Calu3 (cell line): ENCODE measurements at places on chromosomes 4 and X. TPM values are rescaled to one million over a fixed set of nuclear protein-coding genes. Genes with fewer than 3 reads are reported as not detected.

DNA sequence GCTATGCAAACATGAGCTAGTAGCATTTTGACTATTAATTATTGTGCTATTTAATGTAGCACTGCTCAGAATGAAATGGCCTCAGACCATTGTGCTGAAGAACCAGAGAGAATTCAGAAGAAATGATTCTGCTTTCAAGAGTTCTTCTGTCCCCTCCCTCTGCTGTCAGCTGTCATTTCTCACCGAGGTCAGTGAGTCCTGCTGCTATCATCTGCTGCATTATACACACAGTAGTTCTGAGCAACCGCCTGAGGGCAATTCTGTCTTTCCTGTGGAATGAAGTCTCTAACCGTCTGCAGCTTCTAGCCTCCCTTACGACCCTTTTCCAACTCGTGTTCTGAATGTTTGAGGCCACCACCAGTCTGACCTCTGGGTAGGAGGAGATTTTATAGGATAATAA, 249.4 kb downstream of the HNRNPD start:
- H3K4me3 ChIP-seq, result no peak overlapping the region
- DNase-seq, result no peak
- H3K27ac ChIP-seq, result no peak overlapping the region
- H3K36me3 ChIP-seq, result no peaks in the 10 kb centered on the region
- H3K4me1 ChIP-seq, result no peaks in the 10 kb centered on the region

GRCh38 chrX:87392369-87392768, 125.2 kb upstream of the KLHL4 start:
- no peak for DNase-seq
- no peaks in the 10 kb centered on the region for H3K4me1 ChIP-seq
- no peak overlapping the region for H3K4me3 ChIP-seq
- no peaks in the 10 kb centered on the region for H3K27me3 ChIP-seq

DNA sequence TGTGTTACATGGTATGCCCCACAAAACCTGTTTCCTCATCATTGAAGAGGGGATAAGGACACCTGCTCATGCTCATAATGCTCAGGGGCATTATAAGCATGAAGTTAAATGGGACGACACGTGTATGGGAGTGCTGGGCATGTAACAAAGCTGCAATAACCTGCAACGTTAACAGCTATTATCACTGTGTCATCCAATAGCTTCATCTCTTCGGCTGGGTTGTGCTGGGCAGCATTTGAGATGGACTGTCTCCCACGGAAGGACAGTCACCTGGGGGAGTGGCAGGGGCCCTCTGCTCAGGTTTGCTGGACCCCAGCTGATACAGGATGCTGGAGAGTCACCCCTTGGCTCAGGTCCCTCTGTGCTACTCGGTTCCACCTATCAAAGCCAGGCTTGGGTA, 94.5 kb downstream of the NSUN7 start:
- no peaks in the 10 kb centered on the region for H3K27me3 ChIP-seq
- no peaks in the 10 kb centered on the region for H3K36me3 ChIP-seq
- no peak for DNase-seq
- H3K4me1 ChIP-seq, result peaks cover 8% of the 10 kb centered on the region
- no peak overlapping the region for H3K27ac ChIP-seq

DNA sequence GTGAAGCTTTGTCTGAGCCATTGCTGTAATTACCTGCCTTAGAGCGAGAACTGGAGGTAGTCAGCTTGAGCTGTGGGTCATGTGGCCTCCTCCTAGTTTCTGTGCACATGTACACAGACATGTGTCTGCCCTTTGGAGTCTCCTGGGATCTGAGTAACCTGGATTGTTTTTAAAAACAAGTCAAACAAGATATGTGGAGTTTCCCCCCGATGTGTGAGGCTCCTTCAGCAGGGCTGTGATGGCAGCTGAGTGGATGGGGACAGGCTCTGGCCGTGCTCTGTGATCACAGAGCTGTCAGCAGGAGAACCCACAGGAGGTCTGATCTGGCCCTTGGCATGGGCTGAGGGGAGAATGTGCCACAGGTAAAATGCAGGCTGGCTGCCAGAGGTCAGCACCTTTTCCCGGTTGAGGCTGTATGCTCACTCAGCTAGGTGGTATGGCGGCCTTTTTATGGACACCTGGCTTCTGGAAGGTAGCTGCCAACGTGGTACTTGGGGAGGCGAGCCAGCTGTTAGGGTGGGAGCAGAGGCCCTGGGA, 38.4 kb downstream of the NOP14 start:
- H3K36me3 ChIP-seq, result peaks cover 16% of the 10 kb centered on the region
- no peak overlapping the region for H3K4me3 ChIP-seq
- H3K27ac ChIP-seq, result no peak overlapping the region
- H3K4me1 ChIP-seq, result peaks cover 12% of the 10 kb centered on the region

DNA sequence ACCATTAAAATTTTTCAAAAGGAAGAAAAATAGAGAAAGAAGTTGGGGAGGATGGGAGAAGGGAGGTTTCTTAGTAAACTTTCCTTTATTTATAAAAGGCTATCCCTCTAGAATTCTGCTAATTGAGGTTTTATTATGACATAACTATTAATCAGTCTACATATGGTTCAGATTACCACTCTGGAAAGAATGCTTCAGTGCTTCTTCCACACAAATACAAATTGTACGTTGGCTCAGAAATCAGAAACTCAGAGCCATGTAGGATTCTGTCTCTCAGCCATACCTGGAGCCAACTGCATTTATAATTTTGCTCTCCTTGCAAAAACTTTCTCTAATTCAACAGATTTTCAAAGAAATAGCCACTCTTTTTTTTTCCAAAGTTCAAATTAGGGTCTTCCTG, 37.1 kb downstream of the SRPX start:
- H3K36me3 ChIP-seq, result no peaks in the 10 kb centered on the region
- no peak overlapping the region for H3K4me3 ChIP-seq
- H3K27ac ChIP-seq, result no peak overlapping the region
- H3K4me1 ChIP-seq, result no peaks in the 10 kb centered on the region
- no peak for DNase-seq

DNA sequence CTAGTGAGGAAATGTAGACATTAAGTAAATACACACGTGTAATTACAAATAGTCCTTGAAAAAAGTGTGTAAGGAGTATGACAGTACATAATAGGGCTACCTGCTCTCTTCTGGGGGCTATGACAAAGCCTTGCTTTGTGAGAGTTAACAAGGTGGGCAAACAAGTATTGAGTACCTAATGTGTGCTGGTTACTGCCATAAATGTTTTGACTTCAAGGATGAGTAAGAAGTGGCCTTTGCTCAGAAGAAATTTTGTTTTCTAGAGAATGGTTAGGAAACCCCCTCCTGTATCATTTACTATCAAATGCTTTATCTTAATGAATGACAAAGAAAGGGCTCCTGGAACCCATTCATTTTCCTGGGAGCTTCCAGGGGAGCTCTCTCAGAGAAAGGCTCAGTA, 167.0 kb upstream of the CASK start:
- peaks cover 38% of the 10 kb centered on the region for H3K4me1 ChIP-seq
- H3K36me3 ChIP-seq, result peaks cover 15% of the 10 kb centered on the region
- DNase-seq, result no peak
- H3K27me3 ChIP-seq, result no peaks in the 10 kb centered on the region
- H3K27ac ChIP-seq, result peak overlapping the region; percentile 60

GRCh38 chr4:45954276-45954675, 169.6 kb downstream of the GABRG1 start:
- no peaks in the 10 kb centered on the region for H3K36me3 ChIP-seq
- DNase-seq, result no peak
- H3K27ac ChIP-seq, result no peak overlapping the region
- H3K4me3 ChIP-seq, result no peak overlapping the region
- no peaks in the 10 kb centered on the region for H3K27me3 ChIP-seq

DNA sequence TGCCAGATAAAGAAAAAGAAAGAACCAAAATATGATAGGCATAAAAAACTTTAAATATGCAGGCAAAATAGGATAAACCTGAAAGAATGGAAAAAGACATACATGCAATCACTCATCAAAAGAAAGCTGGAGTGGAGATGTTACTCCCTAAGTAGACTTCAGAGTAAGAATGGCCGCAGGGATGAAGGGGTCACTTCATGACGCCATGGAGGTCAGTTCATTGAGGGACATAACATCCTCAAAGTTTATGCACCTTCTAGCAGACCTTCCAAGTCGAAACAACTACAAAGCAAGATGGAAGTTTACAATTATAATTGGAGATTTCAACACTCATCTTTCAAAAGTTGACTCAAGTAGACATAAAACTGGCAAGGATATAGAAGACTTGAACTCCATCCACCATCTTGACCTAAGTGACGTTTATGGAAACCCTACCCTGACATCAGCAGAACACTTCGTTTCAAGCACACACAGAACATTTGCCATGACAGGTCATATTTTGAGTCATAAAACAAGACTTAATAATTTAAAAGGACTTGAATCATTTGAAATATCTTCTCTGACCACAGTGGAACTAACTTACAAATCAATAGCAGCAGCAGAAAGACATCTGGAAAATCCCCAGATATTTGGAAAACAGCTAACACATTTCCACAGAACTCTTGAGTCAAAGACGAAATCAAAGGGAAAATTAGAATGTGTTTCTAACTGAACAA, 106.0 kb upstream of the LRPAP1 start:
- peaks cover 3% of the 10 kb centered on the region for H3K36me3 ChIP-seq
- peaks cover 60% of the 10 kb centered on the region for H3K27me3 ChIP-seq
- no peak for DNase-seq
- H3K27ac ChIP-seq, result no peak overlapping the region
- no peak overlapping the region for H3K4me3 ChIP-seq
- no peaks in the 10 kb centered on the region for H3K4me1 ChIP-seq

DNA sequence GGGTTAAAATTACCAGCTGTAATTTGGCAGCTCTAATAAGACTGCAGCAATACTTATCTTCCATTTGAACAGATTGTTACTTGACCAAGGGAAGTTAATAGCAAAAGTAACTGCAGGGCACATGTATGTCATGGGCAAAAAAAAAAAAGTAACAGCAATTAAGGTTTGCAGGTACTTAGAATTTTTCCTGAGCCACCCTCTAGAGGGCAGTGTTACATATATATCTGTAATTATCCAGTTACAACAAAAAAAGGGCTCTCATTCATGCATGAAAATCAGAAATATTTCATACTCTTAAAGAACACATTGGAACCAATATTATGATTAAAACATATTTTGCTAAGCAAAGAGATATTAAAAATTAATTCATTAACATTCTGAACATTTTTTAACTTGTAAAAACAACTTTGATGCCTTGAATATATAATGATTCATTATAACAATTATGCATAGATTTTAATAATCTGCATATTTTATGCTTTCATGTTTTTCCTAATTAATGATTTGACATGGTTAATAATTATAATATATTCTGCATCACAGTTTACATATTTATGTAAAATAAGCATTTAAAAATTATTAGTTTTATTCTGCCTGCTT, 25.1 kb downstream of the XIAP start:
- H3K4me1 ChIP-seq, result peaks cover 12% of the 10 kb centered on the region
- no peak overlapping the region for H3K27ac ChIP-seq
- H3K4me3 ChIP-seq, result no peak overlapping the region
- no peaks in the 10 kb centered on the region for H3K27me3 ChIP-seq
- DNase-seq, result peak; percentile 42

DNA sequence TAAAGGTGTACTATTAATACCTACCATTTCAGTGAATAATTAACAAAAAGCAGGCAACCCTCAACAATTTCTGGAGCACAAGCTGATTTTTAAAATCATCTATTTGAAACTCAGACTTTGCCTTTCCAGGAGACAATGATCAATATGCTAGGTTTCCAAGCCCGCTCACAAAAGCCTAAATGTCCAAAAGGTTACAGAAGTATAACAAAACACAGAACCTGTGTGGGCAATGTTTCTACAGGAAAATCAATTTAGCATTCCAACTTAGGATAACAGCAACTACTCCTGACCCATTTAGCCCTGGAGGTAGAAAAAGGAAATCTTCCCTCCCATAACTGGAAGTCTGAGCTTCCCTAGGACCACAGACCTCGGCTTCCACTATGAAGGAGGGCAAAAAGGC, 3.9 kb downstream of the TAB3 start:
- H3K27ac ChIP-seq, result peak overlapping the region; percentile 22
- H3K4me3 ChIP-seq, result no peak overlapping the region
- H3K27me3 ChIP-seq, result no peaks in the 10 kb centered on the region
- peaks cover 26% of the 10 kb centered on the region for H3K36me3 ChIP-seq
- H3K4me1 ChIP-seq, result peaks cover 14% of the 10 kb centered on the region

- H3K36me3 ChIP-seq, result no peaks in the 10 kb centered on the region
- H3K27me3 ChIP-seq, result no peaks in the 10 kb centered on the region
- H3K4me3 ChIP-seq, result no peak overlapping the region
- H3K4me1 ChIP-seq, result no peaks in the 10 kb centered on the region
Observed at GRCh38 chr4:13193662-13194061, 290.5 kb downstream of the RAB28 start.

GRCh38 chr4:160426233-160426632, 1323.4 kb downstream of the RAPGEF2 start:
- no peak overlapping the region for H3K4me3 ChIP-seq
- peaks cover 9% of the 10 kb centered on the region for H3K4me1 ChIP-seq
- no peak for DNase-seq
- H3K27me3 ChIP-seq, result no peaks in the 10 kb centered on the region
- H3K27ac ChIP-seq, result no peak overlapping the region

DNA sequence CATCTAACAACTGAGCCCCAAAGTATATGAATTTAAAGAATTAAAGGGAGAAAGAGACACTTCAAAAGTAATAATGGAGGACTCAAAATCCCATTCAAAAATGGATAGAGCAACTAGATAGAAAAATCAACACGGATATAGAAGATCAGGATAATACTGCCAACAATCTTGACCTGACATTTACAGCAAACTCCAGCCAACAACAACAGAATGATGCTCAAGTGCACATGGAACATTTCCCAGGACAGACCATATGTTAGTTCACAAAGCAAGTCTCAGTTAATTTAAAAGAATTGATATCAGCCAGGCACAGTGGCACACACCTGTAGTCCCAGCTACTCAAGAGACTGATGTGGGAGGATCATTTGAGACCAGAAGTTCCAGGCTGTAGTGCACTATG, 72.0 kb upstream of the SMARCAD1 start:
- no peak overlapping the region for H3K4me3 ChIP-seq
- H3K36me3 ChIP-seq, result no peaks in the 10 kb centered on the region
- no peak for DNase-seq

GRCh38 chr4:38519666-38520065, 144.3 kb upstream of the KLF3 start:
- H3K27ac ChIP-seq, result no peak overlapping the region
- H3K27me3 ChIP-seq, result no peaks in the 10 kb centered on the region
- H3K4me3 ChIP-seq, result no peak overlapping the region
- H3K4me1 ChIP-seq, result peaks cover 20% of the 10 kb centered on the region

- no peak for DNase-seq
- no peaks in the 10 kb centered on the region for H3K27me3 ChIP-seq
- H3K36me3 ChIP-seq, result no peaks in the 10 kb centered on the region
- no peaks in the 10 kb centered on the region for H3K4me1 ChIP-seq
- no peak overlapping the region for H3K4me3 ChIP-seq
Observed at GRCh38 chr4:1266881-1267763, 18.2 kb upstream of the CTBP1 start.

- no peak overlapping the region for H3K27ac ChIP-seq
- DNase-seq, result no peak
- no peaks in the 10 kb centered on the region for H3K4me1 ChIP-seq
- no peak overlapping the region for H3K4me3 ChIP-seq
- peaks cover 50% of the 10 kb centered on the region for H3K27me3 ChIP-seq
- H3K36me3 ChIP-seq, result no peaks in the 10 kb centered on the region
Observed at GRCh38 chr4:7691982-7692381, 247.7 kb downstream of the AFAP1 start.

- H3K4me3 ChIP-seq, result peak overlapping the region; percentile 85
- peaks cover 17% of the 10 kb centered on the region for H3K36me3 ChIP-seq
- H3K27me3 ChIP-seq, result no peaks in the 10 kb centered on the region
- H3K27ac ChIP-seq, result peak overlapping the region; percentile 47
- H3K4me1 ChIP-seq, result peaks cover 8% of the 10 kb centered on the region
Observed at GRCh38 chr4:112145790-112146501, 692 bp downstream of the FAM241A start.

PHKA1 gene
- total RNA-seq, result 7.4 and 7.8 TPM in 2 replicates

PPBP gene
- total RNA-seq, result not detected in 2 replicates

ADH7 gene
- not detected in 2 replicates for total RNA-seq

PYURF gene
- total RNA-seq, result 37.9 and 39.0 TPM in 2 replicates
